Activated CD4-positive, alpha-beta T cell treated with anti-CD3 and anti-CD28 coated beads for 24 hours (primary cell): ENCODE measurements at places on chromosomes 5 and 9.
A peak's percentile ranks its signal among the peaks of the same experiment; 100 is the strongest.

- no peak for DNase-seq
These were observed 47.3 kb downstream of the RASGEF1C start for GRCh38 chr5:180161420-180162303.

GRCh38 chr5:160692271-160692670 lies 159.7 kb downstream of the ATP10B start:
- no peak for DNase-seq

DNA sequence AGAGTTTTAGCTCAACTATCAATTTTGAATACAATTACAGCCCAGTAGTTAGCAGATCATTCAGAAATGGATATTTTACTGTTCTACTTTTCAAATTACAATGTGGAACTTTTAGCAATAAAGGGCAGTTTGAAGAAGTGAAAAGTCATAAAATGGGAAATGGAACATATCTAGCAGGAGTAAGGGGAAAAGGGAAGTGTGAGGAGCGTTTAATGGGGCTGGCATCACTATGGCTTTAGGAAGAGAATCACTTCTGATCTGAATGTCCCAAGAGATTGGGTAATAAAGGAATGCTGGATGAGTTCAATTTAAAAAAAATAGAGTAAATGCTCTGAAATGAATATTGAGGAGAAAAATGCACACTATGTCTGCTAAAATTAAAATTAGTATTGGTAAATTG lies 77.4 kb downstream of the ATPSCKMT start:
- DNase-seq, result no peak

GRCh38 chr9:112810696-112811490 lies 60.3 kb downstream of the SNX30 start:
- DNase-seq, result no peak

DNA sequence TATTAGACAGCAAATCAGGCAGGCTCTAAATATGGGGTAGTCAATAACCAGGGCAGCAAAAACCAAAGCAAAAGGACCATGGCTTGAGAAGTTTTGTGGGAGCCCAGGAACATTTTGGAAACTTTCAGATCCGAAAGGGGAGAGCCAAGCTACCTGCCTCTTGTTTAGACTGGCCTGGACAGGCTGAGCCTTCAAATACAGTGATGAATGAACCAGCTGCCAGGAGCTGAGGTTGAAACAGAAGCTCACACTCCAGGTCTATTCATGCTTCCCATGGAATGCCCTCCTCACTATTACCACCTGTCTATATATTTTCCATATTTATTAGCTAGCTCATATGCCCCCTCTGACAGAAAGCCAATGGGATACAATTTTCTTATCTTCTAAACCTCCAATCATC lies 150.8 kb upstream of the SLC44A1 start:
- DNase-seq, result no peak

DNA sequence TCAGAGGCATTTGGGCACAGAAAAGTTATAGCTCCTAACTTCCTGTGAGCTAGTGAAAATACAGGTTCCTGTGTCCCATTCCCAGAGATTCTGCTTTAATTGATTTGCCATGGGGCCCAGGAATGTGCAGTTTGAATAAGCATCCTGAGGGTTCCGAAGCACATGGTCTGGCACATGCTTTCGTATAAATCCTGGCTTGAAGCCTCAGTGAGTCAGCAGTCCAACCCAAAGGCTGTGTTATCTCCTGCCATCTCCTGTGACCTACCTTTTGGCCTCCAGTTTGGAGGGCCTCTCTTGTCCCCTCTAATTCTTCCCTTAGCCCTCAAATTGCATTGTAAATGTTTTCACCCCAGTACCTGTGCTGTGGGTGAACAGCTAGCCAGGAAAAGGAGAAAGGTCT lies 183.8 kb downstream of the NR3C1 start:
- DNase-seq, result no peak

DNA sequence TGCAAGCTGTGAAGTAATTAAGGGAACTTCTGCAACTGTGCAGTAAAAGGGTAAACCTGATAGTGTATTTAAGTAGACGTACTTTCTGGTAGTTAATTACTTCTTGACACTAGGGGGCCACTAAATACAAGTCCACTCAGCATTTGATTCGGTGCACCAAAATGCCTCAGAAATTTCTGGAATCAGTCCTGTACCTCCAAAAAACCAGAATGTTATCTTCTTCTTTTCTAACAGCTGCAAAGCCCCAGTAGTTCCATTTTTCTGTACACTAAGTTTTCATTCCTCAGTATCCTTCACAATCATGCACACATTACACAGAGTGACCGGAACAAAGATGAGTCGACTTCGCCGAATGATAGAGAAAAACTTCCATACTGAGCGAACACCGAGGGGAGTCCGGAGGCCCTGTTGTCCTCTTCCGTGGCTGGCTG lies 484 bp downstream of the GFM2 start:
- no peak for DNase-seq

DNA sequence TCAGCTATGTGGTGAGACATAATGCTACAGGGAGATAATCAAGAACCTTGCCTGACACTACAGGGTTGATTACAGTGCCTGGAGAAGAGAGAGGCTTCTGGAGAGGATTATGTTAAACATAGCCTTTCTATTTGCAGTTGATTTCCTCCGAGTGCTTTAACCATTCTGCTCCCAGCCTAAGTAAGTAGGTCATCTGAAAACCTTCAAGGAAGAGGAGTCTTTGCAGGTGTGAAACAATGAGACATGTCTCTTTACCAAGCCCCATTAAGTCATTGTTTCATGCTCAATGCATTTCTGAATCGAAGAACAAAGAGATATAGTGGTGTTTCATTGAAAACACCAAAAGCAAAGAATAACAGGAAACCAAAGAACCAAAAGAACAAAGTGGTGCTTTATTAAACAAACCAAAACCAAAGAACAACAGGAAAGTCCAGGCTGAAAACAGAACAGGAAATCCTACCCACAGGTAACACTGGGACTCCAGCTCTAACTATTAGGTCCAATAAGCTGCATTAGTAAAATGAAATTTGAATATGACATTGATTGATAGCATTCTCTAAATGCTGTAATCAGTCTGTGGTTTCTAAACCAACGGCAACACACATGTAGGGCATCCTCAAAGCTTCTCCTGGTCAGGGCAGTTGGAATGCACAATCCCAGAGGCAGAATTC lies 113.3 kb upstream of the SPATA31D4 start:
- DNase-seq, result no peak

- DNase-seq, result no peak
These were observed 174.0 kb downstream of the TMC1 start for GRCh38 chr9:72695365-72695764.

DNA sequence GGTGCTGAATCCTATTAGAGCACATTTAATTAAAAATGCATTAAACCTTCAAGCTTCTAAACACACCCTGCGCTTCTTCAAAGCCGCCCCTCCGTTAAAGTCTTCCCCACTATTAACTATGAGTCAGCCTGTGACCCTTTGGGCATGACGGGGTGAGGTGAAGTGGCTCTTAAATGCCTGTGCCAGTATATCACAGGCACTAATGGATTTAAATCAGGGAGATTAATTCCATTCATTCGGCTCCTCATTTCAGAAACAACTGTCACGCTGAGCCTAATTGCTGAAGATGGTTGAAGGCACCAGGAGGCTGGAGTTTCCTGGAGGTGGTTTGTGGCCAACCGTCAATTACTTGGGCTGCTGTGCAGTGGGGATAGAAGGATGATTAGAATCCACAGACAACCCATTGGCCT lies 192.6 kb upstream of the MSX2 start:
- DNase-seq, result no peak

- DNase-seq, result peak; percentile 70
These were observed 37.7 kb downstream of the LAMC3 start for GRCh38 chr9:131046581-131047202.

DNA sequence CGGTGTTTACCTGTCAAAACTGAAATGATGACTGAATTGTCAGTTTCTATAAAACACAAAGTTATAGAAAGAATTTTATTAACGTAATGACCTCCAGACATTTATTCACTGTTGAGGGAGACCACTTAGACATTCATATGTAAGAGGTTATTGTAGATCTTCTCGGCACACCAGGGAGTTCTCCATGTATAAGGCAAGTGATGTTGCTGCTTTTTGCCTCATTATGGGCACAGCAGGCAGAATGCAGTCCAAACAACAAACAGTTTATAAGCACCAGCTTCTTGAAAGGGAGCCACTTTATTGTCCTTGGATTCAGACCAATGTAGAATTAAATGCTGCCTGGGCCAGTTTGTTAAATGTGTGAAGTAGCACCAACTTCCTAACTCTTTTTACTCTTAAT lies 66.7 kb downstream of the C7 start:
- no peak for DNase-seq

DNA sequence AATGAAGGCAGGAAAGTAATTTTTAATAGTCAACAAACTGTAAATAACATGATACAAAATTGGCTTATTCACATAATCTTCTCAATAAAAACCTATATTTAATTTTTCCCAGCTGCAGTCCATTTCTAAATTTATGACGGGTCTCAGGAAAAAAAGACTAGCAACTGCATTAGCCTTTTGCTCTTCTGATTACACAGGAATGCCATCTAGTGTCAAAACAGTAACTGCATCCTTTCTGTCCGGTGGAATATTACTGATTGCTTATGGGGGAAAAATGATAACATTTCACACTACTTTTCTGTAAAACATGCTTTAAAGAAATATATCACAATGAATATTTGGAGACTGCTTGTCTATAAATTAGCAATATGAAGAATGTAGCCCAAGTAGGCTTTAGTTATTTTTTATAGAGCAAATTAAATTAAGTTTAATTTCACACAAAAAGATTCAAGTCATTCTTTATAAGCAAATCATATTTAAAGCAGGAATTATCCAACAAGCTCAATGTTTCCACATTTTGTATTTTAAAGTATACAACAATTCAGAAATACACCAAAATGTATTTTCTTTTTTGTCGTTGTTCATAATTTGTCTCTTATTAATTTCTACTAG lies 534.7 kb downstream of the CDH10 start:
- DNase-seq, result no peak

DNA sequence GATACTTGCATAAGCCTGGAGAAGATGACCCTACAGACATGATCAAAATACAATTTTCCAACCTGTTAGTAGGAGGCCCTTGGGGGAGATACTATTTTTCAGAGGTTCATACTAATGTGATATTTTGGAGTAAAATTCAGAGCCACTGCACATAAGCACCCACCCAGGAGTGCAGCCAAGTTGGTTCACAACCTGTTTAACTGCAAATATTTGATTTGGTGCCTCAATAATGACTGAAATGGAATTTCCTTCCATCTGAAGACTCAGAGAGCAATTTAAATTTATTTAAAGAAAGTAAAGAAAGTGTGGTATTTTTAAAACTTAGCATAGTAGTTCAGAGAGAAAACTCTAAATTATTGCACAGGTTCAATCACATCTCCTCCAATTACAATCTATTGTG lies 77.5 kb upstream of the FBN2 start:
- DNase-seq, result no peak

GRCh38 chr5:132420706-132421272 lies 51.3 kb downstream of the SLC22A5 start:
- no peak for DNase-seq

- DNase-seq, result no peak
These were observed 291.6 kb upstream of the C9orf72 start for GRCh38 chr9:27864644-27865438.

DNA sequence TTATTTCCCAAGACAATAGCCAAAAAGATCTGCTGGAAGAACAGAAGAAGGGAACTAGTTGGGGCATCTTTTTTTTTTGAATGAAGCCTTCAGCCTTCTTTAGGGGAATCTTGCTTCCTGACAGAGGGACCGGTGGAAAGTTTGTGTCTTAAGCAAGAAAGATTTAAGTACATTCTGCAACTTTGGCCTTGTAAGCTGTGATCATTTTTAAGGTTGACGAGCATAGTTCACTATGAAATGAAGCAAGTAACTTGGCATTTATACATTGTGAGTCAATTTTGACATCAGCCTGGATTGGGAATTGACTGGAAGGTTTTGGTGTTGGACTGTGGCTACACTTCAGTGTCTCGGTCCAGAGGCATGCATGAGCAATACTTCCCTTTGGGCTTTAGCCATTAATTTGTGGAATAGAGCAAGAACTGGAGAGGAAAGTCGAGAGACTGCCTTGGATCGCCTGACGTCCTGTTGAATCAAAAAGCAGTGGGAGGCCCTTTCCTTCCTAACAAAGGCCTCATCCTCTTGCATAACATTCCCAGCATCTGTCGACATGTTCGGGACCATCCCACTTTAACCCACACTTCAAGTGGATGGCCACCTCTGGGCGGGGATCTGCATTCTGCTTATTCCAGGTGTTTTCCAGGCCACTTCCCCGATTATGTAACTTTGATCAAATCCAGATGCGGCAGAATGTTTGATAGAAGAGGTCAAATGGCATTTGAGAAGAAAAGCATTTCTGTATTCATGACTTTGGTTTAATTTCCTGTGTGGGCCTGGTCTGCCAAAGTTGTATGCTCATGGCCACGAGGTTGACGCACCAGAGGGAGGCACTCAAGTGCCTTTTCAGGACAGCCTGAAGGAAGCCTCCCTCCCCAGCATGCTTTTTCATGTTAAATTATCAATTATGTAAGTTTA lies 12.5 kb downstream of the ABL1 start:
- DNase-seq, result no peak

GRCh38 chr9:82410306-82410705 lies 421.7 kb downstream of the SPATA31D1 start:
- no peak for DNase-seq

DNA sequence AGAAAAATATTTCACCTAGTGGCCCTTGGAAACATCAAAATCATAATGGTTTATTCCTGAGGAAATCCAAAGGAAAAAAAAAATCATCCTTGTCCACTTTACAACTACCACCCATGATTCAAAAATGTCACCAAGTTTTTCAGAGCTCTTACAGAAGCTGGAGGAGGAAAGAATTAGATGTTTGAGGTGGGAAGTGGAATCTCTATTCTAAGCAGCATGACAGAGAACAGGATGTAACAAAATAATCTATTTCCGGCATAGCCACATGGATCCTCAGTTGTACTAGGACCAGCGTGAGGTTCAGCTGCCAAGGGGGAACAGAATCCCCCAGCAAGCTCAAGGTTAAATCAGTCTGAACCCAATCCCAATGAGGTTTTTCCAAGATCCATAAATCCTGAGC lies 40.2 kb downstream of the FBXW11 start:
- DNase-seq, result no peak

DNA sequence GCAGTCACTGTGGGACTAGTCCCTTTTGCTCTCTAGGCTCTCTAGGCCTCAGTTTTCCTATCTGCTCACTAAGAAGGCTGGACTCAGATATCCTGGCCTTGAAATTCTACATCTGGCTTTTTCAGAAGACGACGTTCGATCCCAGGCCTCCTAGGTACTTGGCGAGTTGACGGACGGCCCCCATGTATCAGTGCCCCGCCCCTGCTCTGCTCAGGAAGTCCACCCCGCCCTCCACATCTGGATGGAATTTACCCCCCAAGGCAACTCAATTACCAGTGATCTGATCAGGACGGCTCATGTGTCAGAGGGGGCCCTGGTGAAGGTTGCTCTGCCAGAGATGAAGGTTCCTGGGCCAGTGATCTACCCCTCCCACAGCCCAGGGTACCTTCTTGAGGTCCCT lies 44.1 kb upstream of the SYNPO start:
- no peak for DNase-seq

- no peak for DNase-seq
These were observed 93.3 kb downstream of the LIFR start for GRCh38 chr5:38462976-38463633.
